ENCODE measurements at places on chromosomes 1 and 21. TPM values are rescaled to one million over a fixed set of nuclear protein-coding genes. Genes with fewer than 3 reads are reported as not detected.

GRCh38 chr1:214451596-214451995 lies 99.8 kb downstream of the PTPN14 start:
- H3K36me3 ChIP-seq = no peaks in the 10 kb centered on the region
- H3K27ac ChIP-seq = no peak overlapping the region
- H3K4me3 ChIP-seq = no peak overlapping the region
- H3K27me3 ChIP-seq = peaks cover 17% of the 10 kb centered on the region

DNA sequence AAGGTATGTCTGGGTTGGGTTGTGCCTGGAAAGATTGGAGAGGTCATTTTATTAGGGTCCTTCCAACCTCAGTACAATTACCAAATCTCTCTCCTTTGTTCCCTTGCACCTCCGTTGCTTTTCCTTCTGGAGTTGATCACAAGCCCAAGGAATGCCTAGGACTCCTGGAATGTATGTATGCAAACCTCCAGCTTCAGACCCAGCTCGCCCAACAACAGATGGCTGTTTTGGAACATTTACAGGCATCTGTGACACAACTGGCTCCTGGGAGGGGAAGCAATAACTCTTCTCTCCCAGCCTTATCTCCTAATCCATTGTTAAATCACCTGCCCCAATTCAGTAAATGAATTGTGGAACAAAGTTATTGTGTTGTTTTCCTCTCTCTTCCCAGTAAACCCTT lies 8.3 kb downstream of the TSACC start:
- H3K4me3 ChIP-seq = no peak overlapping the region
- peaks cover 3% of the 10 kb centered on the region for H3K4me1 ChIP-seq
- no peak for DNase-seq

GRCh38 chr1:162899422-162900146 lies 38.6 kb upstream of the CCDC190 start:
- peaks cover 3% of the 10 kb centered on the region for H3K27me3 ChIP-seq
- no peaks in the 10 kb centered on the region for H3K36me3 ChIP-seq
- H3K4me1 ChIP-seq = no peaks in the 10 kb centered on the region
- H3K27ac ChIP-seq = no peak overlapping the region
- no peak for DNase-seq

DNA sequence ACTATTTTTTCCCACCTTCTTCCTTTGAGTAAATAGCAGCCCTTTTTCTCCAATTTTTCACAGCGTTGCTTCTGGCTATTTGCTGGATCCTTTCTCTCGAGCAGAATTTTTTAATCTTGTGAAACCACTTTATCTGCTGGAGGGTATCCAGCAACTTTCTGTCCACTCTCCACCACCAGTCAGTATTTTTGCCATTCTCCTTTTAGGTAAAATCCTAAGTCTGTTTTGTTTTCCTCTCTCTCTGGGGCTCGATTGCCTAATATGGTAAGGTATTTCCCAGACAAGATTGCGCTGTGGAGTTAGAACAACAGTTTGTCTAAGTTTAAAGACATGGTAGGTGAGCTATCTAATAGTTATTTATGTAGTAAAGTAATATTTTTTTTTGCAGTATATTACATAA lies 156.9 kb downstream of the PPP1R12B start:
- DNase-seq = no peak
- no peaks in the 10 kb centered on the region for H3K27me3 ChIP-seq
- H3K36me3 ChIP-seq = no peaks in the 10 kb centered on the region
- H3K4me1 ChIP-seq = no peaks in the 10 kb centered on the region
- no peak overlapping the region for H3K27ac ChIP-seq
- H3K4me3 ChIP-seq = no peak overlapping the region

GCSAML gene
- not detected for total RNA-seq
